GM19239 (cell line): ENCODE measurements at places on chromosomes 11 and 22.
A peak's percentile ranks its signal among the peaks of the same experiment; 100 is the strongest.

- DNase-seq = no peak
Measured at GRCh38 chr11:104191124-104191523, 27.2 kb upstream of the PDGFD start.

DNA sequence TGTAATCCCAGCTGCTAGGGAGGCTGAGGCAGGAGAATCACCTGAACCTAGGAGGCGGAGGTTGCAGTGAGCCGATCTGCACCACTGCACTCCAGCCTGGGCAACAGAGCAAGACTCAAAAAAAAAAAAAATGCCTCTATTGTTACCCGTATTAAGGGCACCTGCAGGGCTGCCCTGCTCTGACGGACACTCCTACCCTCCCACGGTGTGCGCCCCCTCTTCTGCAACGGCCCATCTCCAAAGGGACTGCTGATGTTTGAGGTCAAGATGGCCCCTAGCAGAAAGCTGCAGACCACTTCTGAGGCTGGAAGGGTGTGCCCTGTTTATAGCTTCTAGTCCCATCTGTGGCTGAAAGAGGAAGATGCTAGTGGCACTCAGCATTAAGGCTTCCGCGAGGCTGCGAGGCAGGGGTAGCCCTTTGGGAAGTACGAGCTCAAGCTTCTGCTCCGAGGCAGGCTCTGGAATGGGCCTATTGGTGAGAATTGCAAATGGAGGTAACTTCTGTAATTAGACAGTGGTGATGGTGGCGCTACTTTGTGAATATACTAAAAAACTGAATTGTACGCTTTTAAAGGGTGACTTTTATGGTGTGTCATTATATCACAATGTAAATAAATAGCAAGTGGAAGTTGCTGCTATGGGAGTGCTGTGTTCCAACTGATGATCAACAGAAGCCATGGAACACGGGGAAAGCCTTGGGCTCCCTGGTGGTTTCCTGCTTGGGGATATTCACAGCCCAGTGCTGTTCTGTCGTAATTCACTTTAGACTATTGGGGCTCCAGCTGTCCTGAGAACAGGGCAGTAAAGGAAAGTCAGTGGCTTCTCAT lies 24.3 kb downstream of the ARFGAP2 start:
- DNase-seq = no peak

- DNase-seq = no peak
Measured at GRCh38 chr11:2929531-2929949, 320 bp upstream of the PHLDA2 start.

- DNase-seq = no peak
Measured at GRCh38 chr11:75955443-75955842, 140.4 kb downstream of the UVRAG start.

DNA sequence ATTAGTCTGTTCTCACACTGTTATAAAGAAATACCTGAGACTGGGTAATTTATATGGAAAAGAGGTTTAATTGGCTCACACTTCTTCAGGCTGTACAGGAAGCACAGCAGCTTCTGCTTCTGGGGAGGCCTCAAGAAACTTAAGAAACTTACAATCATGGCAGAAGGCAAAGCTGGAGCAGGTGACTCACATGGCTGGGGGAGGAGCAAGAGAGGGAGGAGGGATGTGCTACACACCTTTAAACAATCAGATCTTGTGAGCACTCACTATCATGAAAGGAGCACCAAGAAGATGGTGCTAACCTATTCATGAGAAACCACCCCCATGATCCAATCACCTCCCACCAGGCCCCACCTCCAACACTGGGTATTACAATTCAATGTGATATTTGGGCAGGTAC lies 381.6 kb downstream of the ETS1 start:
- no peak for DNase-seq

- DNase-seq = no peak
Measured at GRCh38 chr11:111393096-111393495, 14.0 kb upstream of the POU2AF1 start.

DNA sequence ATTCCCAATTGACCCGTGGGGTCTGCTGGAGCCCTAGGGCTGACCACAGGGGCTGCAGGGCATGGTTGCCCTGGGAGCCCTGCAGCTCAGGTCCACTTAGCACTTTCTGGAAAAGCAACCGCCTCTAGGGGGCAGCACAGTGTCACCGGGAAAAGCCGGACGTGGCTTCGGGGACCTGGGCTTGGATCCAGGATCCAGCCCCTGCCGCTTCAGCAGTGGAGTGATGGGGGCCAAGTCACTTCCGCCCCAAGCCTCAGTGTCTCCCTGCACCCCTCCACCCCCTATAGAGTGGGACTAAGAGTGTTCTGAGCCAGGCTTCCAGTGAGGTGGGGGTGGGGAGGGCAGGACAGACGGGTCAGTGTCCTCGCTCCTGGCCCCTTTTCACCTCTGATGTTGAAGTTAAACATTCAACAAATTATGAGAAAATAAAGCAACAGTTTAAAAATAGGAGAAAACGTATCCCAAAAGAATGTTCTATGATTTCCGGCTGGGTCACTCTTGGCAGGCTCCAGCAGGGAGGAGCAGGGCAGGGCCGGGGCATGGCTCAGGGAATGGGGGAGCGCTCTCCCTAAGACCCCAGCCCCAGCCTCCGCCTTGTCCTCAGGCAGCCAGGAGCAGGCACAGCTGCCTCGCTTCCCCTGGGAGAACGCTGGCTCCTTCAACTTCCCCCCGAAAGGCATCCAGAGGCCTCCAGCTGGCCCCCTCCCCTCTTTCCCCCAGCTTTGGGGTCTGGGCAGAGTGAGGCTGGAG lies 96.5 kb upstream of the FGF3 start:
- DNase-seq = peak; percentile 54

GRCh38 chr22:43015677-43016042 lies 711 bp upstream of the PACSIN2 start:
- no peak for DNase-seq

DNA sequence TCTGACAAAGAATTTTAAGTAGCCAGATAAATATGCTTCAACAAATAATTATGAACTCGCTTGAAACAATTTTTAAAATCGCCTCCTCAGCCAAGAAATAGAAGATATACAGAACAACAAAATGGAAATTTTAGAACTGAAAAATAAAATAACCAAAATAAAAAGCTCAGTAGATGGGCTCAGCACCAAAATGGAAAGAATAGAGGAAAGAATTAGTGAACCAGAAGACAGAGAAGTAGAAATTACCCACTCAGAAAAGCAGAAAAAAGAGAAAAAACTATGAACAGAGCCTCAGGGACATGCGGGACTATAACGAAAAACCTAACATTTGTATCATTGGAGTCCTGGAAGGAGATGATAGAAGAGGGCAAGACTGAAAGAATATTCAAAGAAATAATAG lies 7.4 kb downstream of the COMMD9 start:
- DNase-seq = no peak

GRCh38 chr11:64013141-64013896 lies 22.4 kb upstream of the FLRT1 start:
- no peak for DNase-seq

GRCh38 chr22:37630839-37631435 lies 8.5 kb upstream of the SH3BP1 start:
- DNase-seq = no peak

DNA sequence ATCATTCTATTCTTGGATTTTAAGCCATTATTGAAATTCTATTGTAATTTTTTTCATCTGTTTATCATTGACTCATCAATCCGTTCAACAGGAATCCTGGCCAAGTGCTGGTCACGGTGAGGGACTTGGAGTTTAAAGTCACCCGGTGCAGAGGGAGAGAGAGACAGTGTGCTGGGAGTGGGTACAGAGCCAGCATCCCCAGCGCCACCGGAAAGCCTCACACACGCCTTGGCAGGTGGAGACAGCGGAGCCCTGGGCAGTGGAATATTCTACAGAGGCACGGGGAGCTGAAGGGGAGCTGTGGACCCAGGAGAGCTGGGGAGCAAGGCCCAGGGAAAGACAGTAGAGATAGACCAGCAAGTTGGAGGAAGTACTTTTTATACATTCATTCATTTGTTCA lies 787.6 kb downstream of the BRD1 start:
- no peak for DNase-seq

- no peak for DNase-seq
Measured at GRCh38 chr11:10909141-10909883, 51.5 kb upstream of the ZBED5 start.

DNA sequence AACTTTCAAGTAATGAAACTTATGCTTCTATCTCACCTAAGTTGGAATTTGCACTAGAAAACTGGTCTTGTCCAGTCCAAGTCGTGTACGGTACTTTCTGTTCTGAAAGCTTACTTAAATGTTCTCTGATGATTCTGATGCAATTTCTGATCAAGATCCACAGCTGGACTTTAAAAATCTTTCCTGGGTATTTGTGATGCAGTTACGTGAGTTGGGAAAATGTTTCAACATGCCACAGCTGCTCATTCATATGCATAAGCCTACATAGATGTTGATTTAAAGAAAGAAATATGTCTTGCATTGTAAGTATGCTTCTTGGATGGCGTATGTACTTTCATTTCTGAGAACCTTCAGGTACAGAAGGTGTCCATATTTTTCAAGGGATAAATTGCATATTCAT lies 493.7 kb upstream of the CCDC90B start:
- DNase-seq = no peak

- no peak for DNase-seq
Measured at GRCh38 chr22:36395055-36395849, 7.5 kb upstream of the MYH9 start.

DNA sequence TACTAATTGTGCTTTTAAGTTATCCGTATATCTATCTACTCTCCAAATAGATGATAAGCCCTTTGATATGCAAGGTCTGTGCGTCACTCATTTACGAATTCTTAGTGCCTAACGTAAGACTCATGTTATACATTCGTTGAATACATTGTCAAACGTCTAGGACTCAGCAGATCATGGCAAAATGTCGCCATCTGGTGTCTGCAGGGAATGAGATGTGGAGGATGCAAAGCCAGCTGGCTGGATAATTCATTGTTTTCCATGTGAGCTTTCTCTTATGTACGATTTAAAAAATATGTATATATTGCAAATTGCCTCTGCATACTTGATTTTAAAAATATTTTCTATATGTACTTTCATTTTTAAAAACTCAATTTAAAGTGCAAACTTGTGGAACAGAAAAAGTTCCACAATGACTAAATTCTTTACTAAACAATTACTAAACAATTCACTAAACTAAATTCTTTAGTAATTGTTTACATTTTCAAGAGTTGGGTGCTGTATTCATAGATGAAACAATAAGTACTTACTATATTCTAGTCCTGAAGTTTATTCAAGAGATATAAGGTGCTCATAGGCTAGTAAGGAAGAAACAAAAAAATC lies 33.8 kb downstream of the ZNF202 start:
- no peak for DNase-seq

DNA sequence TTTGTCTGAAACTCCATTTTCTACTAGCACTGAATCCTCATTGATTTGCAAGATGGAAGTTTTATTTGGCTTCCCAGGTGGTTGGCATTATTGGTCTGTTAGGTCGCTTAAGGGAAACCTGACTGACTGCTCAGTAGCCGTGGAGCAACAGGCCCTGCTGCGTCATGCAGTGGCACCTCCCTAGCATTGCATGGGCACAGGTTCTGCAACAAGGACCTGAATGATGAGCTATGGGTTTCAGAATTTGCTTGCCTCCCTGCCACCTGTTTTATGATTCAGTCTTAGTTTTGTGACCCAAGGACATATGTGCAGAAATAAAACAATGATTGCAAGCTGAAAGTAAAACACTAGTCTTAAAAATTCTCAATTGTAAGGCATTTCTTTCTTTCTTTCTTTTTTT lies 128.5 kb downstream of the SLC1A2 start:
- no peak for DNase-seq

DNA sequence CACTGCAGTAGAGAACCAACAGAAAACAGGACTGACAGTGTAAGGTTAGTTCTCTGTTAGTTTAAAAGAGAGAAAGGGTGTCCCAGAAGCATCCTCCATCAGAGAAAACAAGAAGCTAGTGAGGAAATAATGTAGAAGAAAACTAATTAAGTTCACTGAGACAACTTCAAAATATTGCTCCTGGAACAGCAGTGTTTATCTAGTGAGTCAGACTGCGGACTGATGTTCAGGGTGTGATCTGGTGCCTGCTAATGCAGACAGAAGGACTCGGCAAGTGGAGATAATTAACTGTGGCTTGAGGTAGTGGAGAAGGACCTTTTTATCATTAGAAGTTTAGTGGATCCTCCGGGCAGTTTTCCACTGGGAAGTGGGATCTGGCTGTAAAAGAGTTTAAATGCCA lies 55.4 kb downstream of the CDON start:
- no peak for DNase-seq

DNA sequence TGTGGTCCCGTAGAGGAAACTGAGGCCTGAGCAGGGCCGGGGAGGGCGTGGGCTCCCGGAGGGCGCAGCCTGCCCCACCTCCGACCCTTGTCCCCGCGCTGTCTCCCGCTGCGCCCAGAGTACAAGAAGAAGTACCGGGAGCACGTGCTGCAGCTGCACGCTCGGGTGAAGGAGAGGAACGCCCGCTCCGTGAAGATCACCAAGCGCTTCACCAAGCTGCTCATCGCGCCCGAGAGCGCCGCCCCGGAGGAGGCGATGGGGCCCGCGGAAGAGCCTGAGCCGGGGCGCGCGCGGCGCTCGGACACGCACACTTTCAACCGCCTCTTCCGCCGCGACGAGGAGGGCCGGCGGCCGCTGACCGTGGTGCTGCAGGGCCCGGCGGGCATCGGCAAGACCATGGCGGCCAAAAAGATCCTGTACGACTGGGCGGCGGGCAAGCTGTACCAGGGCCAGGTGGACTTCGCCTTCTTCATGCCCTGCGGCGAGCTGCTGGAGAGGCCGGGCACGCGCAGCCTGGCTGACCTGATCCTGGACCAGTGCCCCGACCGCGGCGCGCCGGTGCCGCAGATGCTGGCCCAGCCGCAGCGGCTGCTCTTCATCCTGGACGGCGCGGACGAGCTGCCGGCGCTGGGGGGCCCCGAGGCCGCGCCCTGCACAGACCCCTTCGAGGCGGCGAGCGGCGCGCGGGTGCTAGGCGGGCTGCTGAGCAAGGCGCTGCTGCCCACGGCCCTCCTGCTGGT lies 1.9 kb downstream of the NLRP6 start:
- DNase-seq = no peak

DNA sequence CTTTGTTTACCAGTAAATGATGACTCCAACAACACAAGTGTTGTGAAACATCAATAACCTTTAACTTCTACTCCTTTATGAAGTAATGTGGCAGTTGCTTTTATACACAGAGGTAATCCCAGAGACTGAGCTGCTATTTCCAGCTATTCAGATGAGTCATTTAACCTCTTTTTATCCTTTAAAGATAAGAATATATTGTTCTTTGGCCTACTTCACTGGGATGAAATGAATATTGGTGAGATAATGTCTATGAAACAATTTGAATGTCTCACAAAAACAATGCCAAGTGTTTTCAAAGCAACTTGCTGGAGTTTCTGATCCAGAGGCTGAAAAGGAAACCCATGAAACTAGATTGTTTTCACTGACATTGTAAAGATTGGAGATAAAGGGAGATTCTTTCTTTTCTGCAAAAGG lies 564.4 kb upstream of the LUZP2 start:
- no peak for DNase-seq

GRCh38 chr22:34055525-34056200 lies 135.4 kb upstream of the LARGE1 start:
- no peak for DNase-seq

- DNase-seq = no peak
Measured at GRCh38 chr11:129703846-129704245, 111.8 kb upstream of the TMEM45B start.

DNA sequence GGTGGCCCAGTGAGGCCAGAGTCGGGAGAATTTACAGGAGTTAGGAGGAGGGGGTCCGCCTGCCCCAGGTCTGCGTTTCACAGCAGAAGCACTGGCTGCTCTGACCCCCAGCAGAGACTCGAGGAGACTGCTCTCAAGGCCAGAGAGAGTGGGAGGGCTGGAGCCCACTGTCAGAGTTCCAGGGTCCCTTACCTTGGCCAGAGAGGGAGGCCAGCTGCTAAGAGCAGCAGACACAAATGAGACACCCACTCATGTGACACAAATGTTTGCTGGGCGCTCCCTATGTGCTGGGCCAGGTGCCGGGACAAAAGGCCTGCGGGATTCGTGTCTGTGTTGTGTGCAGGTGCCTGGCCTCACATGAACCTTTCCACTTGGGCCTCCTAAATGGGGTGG lies 2.8 kb upstream of the TNFRSF13C start:
- DNase-seq = no peak
